Mesothelial cell of epicardium (in vitro differentiated cells): ENCODE measurements at places on chromosomes 1 and 21.
A peak's percentile ranks its signal among the peaks of the same experiment; 100 is the strongest.

DNA sequence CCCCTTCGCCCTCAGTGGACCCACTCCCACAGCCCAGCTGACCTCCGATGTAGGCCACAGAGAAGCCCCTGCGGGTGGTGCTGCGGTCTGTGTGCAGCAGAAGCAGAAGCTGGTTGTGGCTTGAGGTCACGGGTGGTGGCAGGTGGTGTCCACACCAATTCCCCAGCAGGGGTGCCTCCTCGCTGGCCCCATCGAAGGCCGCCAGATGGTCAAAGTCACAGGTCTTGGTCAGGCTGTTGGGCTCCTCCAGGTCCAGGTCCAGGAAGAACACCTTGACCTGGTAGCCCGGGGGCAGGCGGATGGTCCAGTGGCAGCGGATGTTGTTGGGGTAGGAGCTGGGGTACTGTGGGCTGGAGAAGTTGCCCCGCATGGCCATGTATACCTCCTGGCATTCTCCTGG, 13.1 kb downstream of the CDCP2 start:
- no peak for DNase-seq
- H3K4me1 ChIP-seq, result peaks cover 36% of the 10 kb centered on the region
- no peaks in the 10 kb centered on the region for H3K36me3 ChIP-seq

DNA sequence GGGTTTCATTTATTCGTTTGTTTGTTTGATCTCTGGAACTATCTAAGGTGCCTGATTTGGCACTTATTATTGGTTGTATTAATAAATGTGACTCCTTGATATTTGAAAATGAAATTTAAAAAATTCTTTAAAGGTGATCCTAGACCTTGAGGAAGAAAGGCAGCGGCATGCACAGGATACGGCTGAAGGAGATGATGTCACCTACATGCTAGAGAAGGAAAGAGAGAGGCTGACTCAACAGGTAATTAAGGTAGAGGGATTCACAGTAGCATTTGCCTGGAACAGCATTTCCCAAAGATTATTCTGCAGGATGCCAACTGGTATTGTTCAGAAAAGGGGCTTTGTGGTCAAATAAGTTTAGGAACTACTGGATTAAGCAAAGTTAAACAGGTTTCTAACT, 54.4 kb upstream of the WNT2B start:
- H3K4me1 ChIP-seq, result peaks cover 4% of the 10 kb centered on the region
- H3K27ac ChIP-seq, result no peak overlapping the region
- no peak overlapping the region for H3K4me3 ChIP-seq
- no peak for DNase-seq
- peaks cover 36% of the 10 kb centered on the region for H3K36me3 ChIP-seq
- H3K27me3 ChIP-seq, result no peaks in the 10 kb centered on the region

DNA sequence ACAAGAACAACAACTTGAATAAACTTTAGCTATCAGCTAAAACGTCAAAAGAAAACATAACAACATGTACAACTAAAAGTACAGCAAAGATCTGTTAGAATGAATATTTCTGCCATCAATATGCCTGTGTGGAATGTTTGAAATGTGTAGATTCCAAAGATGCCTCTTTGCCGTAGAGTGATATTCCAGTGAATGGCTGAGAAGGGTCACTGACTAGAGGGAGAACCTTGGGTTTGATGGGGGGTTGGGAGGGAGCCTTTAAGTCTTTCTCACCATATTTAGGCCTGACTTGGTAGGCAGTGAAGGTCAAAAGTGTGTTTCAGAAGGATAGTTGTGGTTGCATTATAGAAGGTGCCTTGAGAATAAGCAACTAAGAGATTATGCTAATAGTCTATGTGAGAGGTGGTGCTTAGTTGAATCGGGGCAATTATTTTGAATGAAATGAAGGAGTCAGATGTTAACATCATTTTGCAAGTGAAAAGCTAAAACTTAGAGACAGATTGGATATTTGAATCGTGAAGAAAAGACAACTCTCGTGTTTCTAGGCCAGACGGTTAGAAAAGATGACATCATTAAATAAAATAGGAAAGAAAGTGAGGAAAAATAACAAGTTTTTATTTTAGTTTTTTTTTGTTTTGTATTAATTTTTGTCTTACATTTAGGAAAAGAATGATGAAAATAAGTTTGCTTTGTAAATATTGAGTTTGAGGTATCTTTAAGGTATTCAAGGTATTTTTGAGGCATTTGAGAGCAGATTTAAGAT, 53.8 kb downstream of the PLA2G4A start:
- H3K4me3 ChIP-seq, result no peak overlapping the region
- peaks cover 42% of the 10 kb centered on the region for H3K4me1 ChIP-seq
- H3K36me3 ChIP-seq, result peaks cover 16% of the 10 kb centered on the region

GRCh38 chr1:26046246-26047095, 553 bp upstream of the SLC30A2 start:
- H3K27ac ChIP-seq, result no peak overlapping the region
- peaks cover 51% of the 10 kb centered on the region for H3K4me1 ChIP-seq
- H3K36me3 ChIP-seq, result no peaks in the 10 kb centered on the region
- DNase-seq, result no peak
- peak overlapping the region; percentile 67 for H3K4me3 ChIP-seq

DNA sequence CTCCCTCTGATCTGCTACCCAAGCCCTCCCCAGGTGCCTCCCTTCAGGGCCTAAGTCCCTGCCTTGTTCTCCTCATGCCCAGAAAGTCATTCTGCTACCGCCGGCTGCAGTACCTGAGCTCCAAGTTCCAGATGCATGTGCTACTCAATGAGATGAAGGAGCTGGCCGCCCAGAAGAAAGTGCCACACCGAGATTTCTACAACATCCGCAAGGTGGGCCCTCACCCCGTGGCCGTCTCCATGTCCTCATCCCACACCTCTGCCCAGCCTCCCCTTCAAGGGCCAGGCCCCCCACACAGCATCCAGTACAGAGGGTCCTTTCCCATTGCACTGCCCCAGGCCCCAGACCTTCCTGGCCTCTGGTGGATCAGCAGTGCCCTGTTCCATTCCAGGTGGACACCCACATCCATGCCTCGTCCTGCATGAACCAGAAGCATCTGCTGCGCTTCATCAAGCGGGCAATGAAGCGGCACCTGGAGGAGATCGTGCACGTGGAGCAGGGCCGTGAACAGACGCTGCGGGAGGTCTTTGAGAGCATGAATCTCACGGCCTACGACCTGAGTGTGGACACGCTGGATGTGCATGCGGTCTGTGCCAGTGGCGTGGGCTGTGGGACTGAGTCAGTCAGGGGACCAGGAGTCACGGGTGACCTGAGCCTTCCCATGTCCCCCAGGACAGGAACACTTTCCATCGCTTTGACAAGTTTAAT, 8.2 kb downstream of the AMPD2 start:
- no peaks in the 10 kb centered on the region for H3K27me3 ChIP-seq
- no peak for DNase-seq
- no peak overlapping the region for H3K27ac ChIP-seq
- H3K4me1 ChIP-seq, result peaks cover 10% of the 10 kb centered on the region
- peaks cover 28% of the 10 kb centered on the region for H3K36me3 ChIP-seq

- no peak overlapping the region for H3K27ac ChIP-seq
- H3K36me3 ChIP-seq, result peaks cover 27% of the 10 kb centered on the region
- H3K4me3 ChIP-seq, result no peak overlapping the region
- no peaks in the 10 kb centered on the region for H3K4me1 ChIP-seq
- no peaks in the 10 kb centered on the region for H3K27me3 ChIP-seq
- no peak for DNase-seq
These were observed 57.1 kb upstream of the ADAM30 start for GRCh38 chr1:119953266-119953998.

- no peak overlapping the region for H3K4me3 ChIP-seq
- no peak for DNase-seq
- H3K27me3 ChIP-seq, result peaks cover 23% of the 10 kb centered on the region
- H3K27ac ChIP-seq, result no peak overlapping the region
- H3K4me1 ChIP-seq, result no peaks in the 10 kb centered on the region
These were observed 11.2 kb upstream of the FCRL3 start for GRCh38 chr1:157711802-157712201.

- H3K4me3 ChIP-seq, result no peak overlapping the region
- no peaks in the 10 kb centered on the region for H3K27me3 ChIP-seq
- no peaks in the 10 kb centered on the region for H3K36me3 ChIP-seq
- DNase-seq, result no peak
These were observed 95.0 kb downstream of the TEX35 start for GRCh38 chr1:178607718-178608408.

DNA sequence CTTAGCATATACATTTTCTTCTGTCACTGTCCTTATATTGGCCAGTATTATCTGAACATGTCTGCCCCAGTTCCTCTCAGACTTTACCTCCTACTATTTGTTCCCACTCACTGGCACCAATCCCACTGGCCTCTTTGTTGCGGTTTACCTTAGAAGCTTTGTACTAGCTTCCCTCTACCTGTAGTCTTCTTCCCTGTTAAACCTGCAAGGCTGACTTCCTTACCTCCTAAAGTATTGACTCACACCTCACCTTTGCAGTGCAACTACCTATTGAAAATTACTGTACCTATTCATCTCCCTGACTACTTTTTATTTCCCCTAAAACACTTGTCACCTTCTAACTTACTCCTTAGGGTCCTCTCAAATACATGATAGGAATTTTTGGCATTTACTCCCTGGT, 111.1 kb downstream of the CLEC20A start:
- H3K36me3 ChIP-seq, result peaks cover 1% of the 10 kb centered on the region
- H3K27me3 ChIP-seq, result no peaks in the 10 kb centered on the region
- H3K4me3 ChIP-seq, result no peak overlapping the region
- H3K4me1 ChIP-seq, result peaks cover 30% of the 10 kb centered on the region
- DNase-seq, result no peak

- DNase-seq, result peak; percentile 58
- H3K27ac ChIP-seq, result peak within 1 kb of the TSS; percentile 98
- H3K36me3 ChIP-seq, result peaks cover 17% of the 10 kb centered on the region
These were observed at the start of gene CYYR1 for GRCh38 chr21:26572702-26573381. Gene CYYR1 (minus strand): TSS chr21:26573286. CDS start chr21:26572940, 346 bp downstream.

DNA sequence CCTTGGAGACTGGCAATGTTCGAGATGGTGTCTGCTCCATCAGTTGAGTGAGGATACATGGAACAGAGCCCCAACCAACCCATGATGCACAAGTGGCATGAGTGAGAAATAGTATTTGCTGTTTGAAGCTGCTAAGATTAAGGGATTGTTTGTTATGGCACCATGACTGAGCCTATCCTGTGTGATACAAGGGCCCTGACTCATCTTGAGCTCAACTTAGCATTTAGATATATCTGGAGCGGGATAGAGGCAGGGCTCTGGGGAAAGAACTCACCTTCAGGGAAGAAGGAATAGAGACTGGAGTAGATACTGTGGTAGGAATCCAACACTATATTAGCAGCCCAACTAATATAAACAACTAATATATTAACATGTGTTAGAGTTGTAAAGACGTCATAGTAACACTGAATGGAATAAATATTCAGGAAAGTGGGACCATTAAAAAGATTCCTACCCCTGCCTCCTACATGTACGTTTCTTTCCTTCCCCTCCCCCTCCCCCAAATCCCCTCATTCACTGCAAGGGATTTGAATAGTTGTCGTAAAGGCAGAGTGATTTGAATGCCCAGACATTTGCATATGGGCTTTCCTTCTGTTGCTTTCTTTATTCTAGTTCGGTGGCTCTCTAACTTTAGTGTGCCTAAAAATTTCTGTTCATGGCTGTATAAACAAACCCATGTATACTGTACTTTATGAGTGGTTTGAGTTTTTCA, 106.6 kb upstream of the POU3F1 start:
- DNase-seq, result no peak
- no peaks in the 10 kb centered on the region for H3K36me3 ChIP-seq
- H3K4me3 ChIP-seq, result no peak overlapping the region
- peaks cover 71% of the 10 kb centered on the region for H3K27me3 ChIP-seq
- H3K27ac ChIP-seq, result no peak overlapping the region

GRCh38 chr1:30782361-30783255, 25.0 kb upstream of the LAPTM5 start:
- H3K36me3 ChIP-seq, result no peaks in the 10 kb centered on the region
- peaks cover 8% of the 10 kb centered on the region for H3K4me1 ChIP-seq
- no peak overlapping the region for H3K4me3 ChIP-seq
- H3K27me3 ChIP-seq, result peaks cover 4% of the 10 kb centered on the region
- peak; percentile 60 for DNase-seq

DNA sequence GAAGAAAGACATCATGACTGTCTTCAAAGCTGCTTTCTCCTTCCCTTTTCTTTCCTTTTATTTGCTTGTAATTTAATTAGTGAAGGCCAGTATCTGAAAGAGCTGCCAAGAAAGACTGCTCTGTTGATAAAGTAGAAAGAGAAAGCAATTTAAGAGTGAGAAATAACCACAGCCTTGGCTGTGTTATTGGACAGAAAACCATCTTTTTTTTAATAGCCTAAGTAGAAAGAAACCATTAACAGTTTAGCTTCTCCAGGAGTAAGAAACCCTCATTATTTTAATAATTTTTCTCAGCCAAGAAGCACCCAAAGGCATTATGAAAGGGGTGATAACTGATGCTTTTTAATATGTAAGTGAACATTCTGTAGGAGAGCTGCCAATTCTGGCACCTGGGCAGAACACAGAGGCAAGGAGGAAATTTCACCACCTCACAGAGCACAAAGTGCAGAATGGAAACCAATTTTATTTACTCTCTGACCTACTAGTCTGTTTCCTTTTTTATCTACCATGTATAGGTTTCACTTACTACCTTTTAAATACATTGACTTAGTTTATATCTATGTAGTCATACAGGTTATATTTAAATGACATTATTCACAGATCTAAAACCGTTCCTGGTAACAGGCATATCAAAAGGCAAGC, 703.2 kb downstream of the MRPL39 start:
- no peaks in the 10 kb centered on the region for H3K27me3 ChIP-seq
- no peak overlapping the region for H3K27ac ChIP-seq
- DNase-seq, result no peak
- no peak overlapping the region for H3K4me3 ChIP-seq

DNA sequence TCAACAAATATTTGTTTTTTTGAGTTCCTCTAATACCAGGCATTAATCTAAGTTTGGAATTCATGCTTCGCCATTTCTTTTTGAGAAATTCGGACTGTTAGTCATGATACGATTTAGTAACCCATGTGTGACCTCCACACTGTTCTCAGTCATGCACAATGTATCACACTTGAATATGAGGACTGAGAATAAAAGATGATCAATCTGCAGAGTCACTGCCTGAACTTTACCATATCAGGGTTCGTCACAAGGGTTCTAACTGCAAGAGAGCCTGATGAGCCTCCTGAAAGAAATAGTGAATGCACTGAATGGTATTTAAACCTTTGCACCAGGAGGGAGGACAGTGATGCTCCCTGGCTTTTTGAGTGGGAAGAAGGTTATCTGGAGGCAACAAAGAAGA, 10.9 kb upstream of the FASLG start:
- no peak overlapping the region for H3K4me3 ChIP-seq
- H3K4me1 ChIP-seq, result no peaks in the 10 kb centered on the region
- DNase-seq, result no peak
- no peaks in the 10 kb centered on the region for H3K36me3 ChIP-seq

DNA sequence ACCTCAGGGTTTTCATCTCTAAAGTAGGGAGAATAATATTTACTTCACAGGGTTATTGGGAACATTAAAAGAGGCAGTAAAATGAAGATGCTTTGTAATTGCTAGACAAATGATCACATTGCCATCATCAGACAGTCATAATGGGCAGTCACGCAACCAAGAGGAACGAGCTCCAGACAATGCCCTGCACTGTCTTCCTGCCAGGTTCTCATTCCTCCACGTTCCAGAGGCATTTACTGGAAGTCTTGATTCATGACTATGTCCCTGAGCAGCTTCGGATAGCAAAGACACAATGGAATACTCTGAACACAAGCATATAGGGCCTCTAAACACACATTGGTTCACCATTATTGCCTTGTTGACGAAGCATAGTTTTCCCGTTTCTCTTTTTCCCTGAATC, 389.7 kb downstream of the NTNG1 start:
- DNase-seq, result no peak
- H3K4me1 ChIP-seq, result peaks cover 25% of the 10 kb centered on the region
- H3K27ac ChIP-seq, result no peak overlapping the region
- no peak overlapping the region for H3K4me3 ChIP-seq

GRCh38 chr1:198543670-198544260, 3.3 kb upstream of the ATP6V1G3 start:
- DNase-seq, result no peak
- peak overlapping the region; percentile 18 for H3K27ac ChIP-seq
- peaks cover 18% of the 10 kb centered on the region for H3K4me1 ChIP-seq
- H3K27me3 ChIP-seq, result no peaks in the 10 kb centered on the region
